ENCODE measurements at places on chromosomes 13 and 19. TPM values are rescaled to one million over a fixed set of nuclear protein-coding genes. Genes with fewer than 3 reads are reported as not detected.

- no peak for DNase-seq
These were observed 66.8 kb downstream of the FNDC3A start for GRCh38 chr13:49042476-49042875.

- no peak for DNase-seq
These were observed 204.7 kb downstream of the SHISA2 start for GRCh38 chr13:25847145-25847544.

- DNase-seq: no peak
These were observed 1712.7 kb downstream of the SLITRK5 start for GRCh38 chr13:89383891-89384290.

DNA sequence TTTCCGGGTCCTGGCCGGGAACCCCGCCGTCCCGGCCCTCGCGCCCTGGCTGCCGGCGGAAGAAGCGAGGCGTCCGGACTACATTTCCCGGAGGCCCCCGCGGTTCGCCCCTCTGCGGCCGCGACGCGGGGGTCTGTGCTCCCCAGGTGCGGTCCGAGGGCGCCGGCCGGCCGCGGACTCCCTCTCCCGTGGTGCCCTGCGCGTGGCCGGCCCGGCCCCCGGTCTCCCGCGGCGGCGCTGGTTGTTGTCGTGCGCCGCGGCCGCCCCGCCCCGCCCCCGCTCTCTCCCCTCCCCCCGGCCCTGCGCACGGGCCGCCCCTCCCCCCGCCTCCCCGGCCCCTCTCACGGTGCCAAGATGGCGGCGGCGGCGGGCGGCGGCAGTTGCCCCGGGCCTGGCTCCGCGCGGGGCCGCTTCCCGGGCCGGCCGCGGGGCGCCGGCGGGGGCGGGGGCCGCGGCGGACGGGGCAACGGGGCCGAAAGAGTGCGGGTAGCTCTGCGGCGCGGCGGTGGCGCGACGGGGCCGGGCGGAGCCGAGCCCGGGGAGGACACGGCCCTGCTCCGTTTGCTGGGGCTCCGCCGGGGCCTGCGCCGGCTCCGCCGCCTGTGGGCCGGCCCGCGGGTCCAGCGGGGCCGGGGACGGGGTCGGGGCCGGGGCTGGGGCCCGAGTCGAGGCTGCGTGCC, at the start of gene KMT2B:
Gene KMT2B, plus strand, starts transcription at position 339 of the 680 bp plus-strand sequence. Its CDS starts 16 bp downstream, at position 355.
- DNase-seq: no peak

DNA sequence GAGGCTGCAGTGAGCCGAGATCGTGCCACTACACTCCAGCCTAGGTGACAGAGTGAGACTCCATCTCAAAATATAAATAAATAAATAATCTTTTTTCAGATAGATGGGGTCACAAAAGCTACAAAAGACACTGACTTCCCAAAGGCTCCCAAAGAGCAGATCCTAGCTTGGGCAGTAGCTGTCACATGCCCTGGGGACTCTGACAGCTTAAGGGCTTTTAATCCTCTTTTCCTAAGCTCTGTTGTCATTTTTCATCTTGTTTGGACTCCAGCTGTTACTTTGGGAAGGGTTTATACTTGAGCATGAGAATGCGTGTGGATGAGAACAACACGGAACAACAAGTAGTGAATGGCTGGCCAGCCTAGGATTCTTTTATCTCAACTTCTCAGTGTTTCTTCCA, 231.7 kb downstream of the MZT1 start:
- no peak for DNase-seq

- DNase-seq: no peak
These were observed 1092.9 kb downstream of the SLITRK5 start for GRCh38 chr13:88764103-88764502.

- DNase-seq: no peak
These were observed 4.5 kb downstream of the ZNF507 start for GRCh38 chr19:32349724-32350470.

GRCh38 chr19:10915130-10916091, 13.0 kb downstream of the YIPF2 start:
- no peak for DNase-seq

GRCh38 chr13:66748712-66749111, 481.4 kb downstream of the PCDH9 start:
- no peak for DNase-seq

DNA sequence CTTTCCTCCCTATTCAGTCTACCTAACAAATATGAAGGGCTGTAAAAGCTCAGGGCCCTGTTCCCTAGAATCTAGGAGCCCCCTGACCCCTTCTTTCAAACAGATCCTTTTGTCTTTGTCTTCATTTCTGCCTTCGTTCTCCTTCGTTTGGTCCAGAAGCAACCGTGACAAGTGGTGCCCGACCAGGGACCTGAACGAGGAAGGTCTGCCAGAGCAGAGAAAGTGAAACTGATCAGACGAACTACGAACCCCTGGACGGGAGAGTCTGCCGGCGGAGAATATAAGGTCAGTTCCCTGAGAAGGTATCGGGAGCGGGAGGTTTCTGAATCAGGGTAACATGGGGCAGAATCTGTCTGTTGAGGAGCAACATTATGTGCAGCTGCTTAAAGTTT, 751 bp downstream of the ERVK3-1 start:
- no peak for DNase-seq

DNA sequence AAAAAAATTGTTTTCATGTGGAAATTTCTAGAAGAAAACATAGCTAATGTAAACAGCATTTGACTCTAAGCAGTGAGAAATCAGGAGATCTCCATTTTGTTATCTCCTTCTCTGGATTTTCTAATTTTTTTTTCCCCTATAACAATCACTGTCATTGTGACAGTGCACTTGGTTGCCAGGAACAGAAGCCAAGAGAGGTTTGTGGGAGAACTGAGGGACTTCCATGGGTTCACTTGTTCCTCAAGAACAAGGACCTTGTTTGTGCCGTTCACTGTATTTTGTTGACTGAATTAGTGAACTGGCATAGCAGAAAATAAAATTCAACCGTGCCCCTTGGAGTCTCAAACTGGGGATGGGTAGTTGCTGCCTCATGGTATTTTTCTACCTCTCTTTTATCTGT, 17.1 kb downstream of the SHISA7 start:
- no peak for DNase-seq

- DNase-seq: no peak
These were observed 138.7 kb downstream of the KDM4B start for GRCh38 chr19:5107432-5108122.

DNA sequence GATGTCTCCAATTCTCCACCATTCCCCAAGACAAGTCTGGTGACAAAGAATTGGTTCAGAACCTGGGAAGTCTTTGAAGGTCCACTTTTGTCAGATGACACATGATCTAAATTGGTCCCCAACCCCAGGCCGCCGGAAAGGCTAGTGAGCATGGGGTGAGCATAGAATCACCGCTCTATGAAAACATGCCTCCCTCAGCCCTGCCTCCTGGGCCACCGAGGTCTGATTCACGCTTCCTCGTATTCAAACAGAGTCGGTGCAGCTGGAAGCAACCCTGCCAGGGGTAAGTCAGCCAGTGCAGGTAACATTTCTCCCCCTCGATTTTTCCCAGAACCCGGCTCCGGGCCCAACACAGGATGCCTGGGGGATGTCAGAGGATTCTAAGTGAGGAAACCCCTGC, 33.9 kb upstream of the KLF2 start:
- peak; percentile 45 for DNase-seq

DNA sequence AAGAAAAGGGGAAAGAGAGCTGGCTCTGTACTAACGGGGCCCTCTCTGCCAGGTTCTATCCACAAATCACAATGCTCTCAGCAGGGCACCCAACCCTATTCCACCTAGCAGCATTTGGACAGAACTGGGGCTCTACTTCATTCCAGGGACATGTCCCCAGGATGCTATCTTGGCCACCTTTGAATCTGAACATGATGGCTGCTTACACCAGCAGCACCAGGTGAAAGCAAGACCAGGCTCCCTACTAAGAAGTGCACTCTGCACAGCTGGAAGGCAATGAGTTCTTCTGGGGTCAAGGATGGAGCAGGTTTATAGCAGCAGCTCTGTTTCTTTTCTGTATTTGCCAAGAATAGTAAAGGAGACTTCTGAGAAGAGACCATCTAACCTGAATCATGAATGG, 222.4 kb downstream of the DACH1 start:
- DNase-seq: no peak

GRCh38 chr13:105602956-105603670, 932.3 kb downstream of the EFNB2 start:
- no peak for DNase-seq

- DNase-seq: peak; percentile 70
These were observed at the start of gene LTBP4 for GRCh38 chr19:40601134-40601974. Gene LTBP4, plus strand, starts transcription at chr19:40601369. Its CDS starts 19 bp downstream, at chr19:40601388.

The MAMSTR gene
- total RNA-seq: 1.6 TPM

The ADAMTSL5 gene
- total RNA-seq: 25.0 TPM

The PTGER1 gene
- 0.97 TPM for total RNA-seq

The ITPKC gene
- total RNA-seq: 12.4 TPM

The CEACAM4 gene
- total RNA-seq: 0.84 TPM

The IFT88 gene
- total RNA-seq: 8.8 TPM

The ZIM2 gene
- total RNA-seq: not detected

All from left cardiac atrium (tissue), 4 donors.